ENCODE measurements at places on chromosomes 1 and 21.
A peak's percentile ranks its signal among the peaks of the same experiment; 100 is the strongest.

GRCh38 chr1:193472838-193473398, 286.5 kb upstream of the B3GALT2 start:
- no peak for DNase-seq

GRCh38 chr1:197392541-197392940, 124.5 kb downstream of the CRB1 start:
- DNase-seq: no peak

DNA sequence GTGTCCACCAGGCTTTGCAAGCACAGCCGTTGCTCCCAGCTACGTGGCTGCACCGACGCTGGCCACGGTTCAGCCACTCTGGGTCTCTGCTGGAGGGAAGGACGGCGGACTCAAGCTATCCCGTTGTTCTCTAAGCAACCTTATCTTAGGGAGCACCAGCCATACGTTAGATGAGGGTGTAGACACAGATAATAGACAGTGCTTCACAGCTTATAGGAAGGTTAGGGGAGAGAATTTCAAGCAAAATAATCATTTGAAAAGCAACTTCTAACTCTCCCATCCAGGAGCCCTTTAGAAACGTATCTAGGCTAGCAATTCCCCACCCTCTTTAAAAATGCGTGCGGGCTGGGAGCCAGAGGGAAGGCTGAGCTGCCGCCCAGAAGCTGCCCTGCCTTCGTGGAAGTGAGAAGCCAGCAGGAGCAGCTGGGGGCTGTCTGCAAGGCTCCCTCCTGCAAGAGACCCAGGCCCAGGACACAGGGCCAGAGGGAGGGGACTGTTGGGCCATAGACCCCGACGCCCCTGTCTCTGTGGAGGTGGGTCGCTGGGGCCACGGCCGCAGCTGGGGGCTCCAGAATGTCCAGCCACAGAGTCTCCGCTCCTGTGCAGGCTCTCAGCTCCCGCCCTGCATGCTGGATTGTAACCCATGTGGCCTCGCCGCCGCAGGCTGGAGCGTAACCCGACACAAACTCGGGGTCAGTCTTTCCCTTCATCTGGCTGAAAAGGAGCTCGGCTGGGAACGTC, 31.2 kb upstream of the COL6A2 start:
- DNase-seq: no peak

DNA sequence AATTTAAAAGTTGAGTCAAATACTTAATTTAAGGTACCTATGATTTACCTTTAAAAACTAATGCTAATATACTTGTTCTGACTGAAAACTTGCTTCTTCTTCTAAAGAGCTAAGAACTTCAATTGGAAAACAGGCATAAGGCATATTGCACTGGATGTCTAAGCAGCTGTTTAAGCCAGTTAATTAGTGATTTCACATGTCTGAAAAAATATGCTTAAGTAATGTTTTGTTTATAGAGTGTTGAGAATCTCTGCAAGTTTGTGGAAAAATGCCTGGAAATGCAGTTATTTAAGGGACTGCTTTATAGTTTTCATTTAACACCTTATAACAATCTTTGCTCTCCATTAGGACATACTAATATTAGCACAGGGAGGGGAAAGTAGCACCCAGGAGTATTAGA, 28.2 kb downstream of the UBE2U start:
- DNase-seq: no peak

DNA sequence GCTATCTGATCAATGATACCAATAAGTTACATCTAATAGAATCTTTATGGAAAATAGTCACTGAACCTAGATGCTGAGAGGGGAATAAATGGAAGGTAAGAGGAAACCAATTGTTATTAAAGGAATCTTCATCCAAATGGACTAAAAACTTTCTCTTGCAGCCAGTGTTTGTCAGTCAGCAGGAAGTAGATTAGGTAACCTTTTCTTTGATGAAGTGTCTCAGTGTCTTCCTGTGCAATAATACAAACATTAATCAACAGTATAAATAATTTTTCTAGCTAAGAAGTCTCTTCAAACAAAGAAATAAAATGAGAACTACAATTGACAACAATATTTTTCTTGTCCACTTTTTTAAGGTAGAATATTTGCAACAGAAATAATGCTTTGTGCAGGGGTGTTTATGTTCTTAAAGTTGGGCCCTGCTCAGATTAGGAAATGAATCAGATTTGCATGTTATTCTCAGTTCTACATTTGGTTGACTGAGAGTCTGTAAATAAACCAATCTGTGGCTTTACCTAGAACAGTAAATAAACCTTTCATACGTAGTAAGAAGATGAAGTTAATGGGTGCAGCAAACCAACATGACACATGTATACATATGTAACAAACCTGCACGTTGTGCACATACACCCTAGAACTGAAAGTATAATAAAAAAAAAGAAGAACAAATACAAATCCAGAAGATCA, 391.4 kb downstream of the MRPL39 start:
- no peak for DNase-seq

GRCh38 chr1:233433436-233434210, 106.1 kb downstream of the MAP3K21 start:
- no peak for DNase-seq

DNA sequence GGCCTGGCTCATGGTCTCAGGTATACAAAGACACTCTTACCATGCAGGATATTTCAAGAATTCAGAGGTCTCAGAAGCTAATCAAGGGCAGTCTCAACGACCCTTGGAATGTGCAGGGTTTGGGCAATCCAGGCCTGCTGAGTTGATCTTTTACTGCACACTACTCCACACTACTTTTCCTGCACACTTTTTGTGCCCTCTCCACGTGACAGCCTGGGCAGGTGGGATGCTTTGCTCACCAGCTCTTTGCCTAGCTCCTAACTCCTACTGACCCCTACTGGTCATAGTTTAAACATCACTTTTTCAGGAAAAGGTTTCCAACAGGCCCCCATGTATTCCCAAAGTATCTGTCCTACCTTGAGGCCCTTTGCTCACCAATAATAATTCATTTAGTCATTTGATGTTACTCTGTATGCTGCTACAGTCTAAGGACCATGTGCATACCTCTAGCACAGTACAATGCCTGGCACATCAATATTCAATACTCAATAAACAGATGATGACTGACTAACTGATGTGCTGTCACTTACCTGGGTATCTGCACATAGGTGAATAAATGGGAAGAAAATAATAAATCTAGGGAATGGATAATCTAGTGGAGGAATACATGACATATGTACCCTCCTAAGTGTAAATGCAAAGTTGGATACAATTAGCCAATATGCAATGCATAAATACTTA, 9.6 kb downstream of the DUSP23 start:
- peak; percentile 50 for DNase-seq

DNA sequence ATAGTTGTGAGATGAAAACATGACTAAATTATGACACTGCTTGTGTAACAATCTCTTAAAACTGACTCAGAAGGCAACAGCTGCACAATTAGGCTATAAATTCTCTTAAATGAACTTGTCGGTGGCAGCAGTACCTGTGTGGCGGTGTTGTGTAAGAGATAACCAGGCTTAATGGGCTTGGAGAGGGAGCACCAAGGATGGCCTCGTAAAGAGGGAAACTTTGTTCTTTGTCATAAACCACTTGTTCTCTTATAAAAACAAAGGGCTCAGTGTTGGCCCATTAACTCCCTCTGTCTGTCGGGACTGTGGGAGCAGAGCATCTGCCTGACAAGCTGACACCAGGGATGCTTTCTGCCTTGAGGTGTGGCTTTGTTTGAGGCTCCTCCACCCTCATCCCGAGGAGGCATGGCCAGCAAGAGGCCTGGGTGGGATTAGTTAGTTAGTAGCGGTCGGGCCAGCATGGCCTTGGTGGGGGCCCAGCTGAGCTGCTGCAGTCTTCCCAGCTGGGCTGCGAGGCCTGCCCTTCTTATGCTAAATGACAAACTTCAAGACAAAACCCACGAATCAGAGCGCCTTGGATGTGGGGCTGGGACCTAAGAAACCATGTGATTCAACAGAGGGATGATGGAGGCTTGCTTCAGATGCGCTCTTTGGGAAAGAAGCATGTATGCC, 171.4 kb downstream of the CAMTA1 start:
- DNase-seq: peak; percentile 81

- DNase-seq: no peak
These were observed 87.9 kb downstream of the CDC14A start for GRCh38 chr1:100440075-100440809.

- no peak for DNase-seq
These were observed 20.6 kb downstream of the MTHFR start for GRCh38 chr1:11784993-11785769.

DNA sequence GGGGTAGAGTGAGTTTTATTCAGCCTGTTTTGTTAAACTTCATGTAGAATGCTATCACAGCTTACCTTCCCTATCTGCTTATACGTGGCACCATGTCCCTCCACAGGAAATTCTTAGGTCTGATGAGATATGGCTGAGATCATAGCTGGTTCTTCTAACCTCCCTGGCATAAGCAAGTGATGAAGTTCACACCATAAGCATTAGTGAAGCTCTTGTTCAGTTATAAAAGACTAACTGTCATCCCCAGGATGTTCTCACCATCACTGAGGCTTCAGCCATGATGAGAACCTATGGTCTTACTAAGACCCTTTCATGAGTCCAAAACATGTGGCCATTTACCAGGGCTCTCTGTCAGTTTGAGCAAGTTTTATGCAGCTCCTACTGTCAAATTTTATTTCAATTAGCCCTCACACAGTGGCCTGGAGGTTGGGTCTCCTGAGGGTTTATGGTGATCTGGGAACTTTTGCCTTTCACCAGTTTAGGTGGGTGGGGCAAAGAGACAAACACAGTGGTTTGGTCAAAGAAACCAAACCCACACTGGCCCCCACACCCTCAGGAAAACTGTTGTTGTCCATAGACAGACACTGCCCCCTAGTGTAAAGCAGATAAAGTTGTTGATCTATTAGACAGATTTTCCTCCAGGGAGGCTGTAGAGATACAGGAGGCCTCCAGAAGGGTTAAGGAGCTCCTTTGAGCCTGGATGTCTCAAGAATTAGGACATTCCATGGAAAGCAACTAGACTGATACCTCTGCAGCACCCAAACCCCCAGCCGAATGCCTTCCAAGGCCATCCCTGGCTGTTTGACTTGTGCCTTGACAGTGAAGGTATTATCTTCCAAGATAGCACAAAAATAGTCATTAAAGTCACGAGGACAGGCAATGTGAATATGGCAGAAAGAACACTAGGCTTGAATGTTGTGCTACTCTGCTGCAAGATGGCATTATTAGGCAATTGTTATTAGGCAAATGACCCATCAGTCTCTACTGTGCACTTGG, 5.0 kb downstream of the SLC22A15 start:
- DNase-seq: no peak

DNA sequence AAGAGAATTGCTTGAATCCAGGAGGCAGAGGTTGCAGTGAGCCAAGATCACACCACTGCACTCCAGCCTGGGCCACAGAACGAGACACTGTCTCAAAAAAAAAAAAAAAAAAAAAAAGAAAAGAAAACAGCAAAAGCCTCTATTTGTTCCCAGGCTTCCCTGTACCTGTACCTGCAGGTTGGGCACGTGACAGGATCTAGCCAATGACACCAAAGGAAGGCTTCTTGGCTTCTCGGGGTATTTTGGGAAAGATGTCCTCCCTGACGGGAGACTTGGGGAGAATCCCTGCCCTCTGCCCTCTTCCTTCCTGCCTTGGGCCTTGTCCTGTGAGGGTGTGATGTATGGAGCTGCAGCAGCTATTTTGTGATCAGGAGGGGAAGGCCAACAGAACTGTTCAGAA, 22.8 kb downstream of the TMCO4 start:
- no peak for DNase-seq

GRCh38 chr1:180027949-180028445, 73.4 kb downstream of the CEP350 start:
- no peak for DNase-seq

GRCh38 chr1:230301322-230301721, 124.8 kb downstream of the PGBD5 start:
- no peak for DNase-seq

GRCh38 chr1:110390096-110390495, 730 bp downstream of the SLC16A4 start:
- no peak for DNase-seq

- no peak for DNase-seq
These were observed 51.8 kb downstream of the VWA5B1 start for GRCh38 chr1:20342294-20343148.

- DNase-seq: no peak
These were observed 26.2 kb downstream of the RGS7 start for GRCh38 chr1:241330619-241331327.

DNA sequence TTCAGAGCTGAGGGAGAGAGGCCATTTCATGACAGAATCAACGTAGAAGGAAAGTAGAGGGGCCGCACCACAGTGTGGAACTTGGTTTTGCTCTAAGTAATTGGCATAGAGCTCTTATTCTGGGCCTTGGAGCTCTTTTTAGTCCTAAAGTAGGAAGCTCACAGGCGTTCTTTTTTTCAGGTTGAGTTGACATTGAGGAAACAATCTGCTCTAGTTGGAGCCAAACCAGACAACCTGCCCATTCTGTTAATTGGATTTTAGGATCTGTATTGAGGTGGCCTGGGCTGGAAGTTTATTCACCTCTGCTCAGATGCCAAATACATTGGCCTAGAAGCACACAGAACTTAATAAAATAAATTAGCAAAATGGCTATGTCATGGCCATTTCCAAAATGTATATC, 1093.9 kb downstream of the ADGRL2 start:
- DNase-seq: no peak

- DNase-seq: no peak
These were observed 62.7 kb downstream of the CENPF start for GRCh38 chr1:214665606-214666110.

DNA sequence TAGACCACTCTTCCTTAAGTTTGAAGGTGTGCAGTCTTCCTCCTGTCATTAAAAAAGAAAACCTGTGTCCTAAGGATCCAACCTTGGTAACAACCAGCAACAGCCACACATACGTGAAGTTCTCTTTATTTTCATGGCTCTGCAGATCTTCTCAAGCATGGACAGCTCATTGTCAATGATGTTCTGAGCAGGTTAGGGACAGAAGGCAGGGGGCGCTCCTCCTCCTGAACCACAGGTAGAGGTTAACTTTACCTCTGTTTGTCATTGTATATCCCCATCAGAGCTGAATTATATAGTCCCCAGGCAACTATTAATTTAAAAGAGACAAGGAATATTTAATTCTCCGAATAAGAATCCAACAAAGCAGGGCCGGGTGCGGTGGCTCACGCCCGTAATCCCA, 52.5 kb upstream of the CR2 start:
- DNase-seq: no peak

DNA sequence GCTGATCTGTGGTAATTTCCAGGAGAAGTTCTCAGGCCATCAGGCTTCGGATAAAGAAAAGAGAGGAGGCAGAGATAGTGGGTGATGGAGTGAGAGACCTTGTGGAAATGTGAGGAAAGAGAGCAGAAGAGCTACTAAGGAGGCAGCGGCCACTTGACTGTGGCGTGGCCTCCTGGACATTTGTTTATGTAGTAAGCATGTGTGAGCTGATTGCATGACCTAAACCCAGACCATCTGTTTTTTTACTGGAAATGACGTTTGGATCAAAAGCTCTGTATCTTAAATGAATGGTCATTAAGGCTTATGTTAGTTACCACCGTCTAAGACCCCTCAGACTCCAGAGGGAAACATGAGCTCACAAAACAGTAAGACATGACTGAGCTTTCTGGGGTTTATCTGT, 13.6 kb downstream of the ATP1B1 start:
- no peak for DNase-seq

- no peak for DNase-seq
These were observed 257.3 kb downstream of the KCNJ6 start for GRCh38 chr21:37658817-37659458.

All from NT2/D1 (cell line).